ENCODE measurements at places on chromosomes 2 and 18. TPM values are rescaled to one million over a fixed set of nuclear protein-coding genes. Genes with fewer than 3 reads are reported as not detected.

C2orf72 gene
- polyA plus RNA-seq: 1.6 TPM

CPLX4 gene
- polyA plus RNA-seq: not detected

ACTG2 gene
- polyA plus RNA-seq: 38.3 TPM

WDR54 gene
- 40.4 TPM for polyA plus RNA-seq

PLCD4 gene
- 10.7 TPM for polyA plus RNA-seq

CNTNAP5 gene
- polyA plus RNA-seq: not detected

MOCOS gene
- polyA plus RNA-seq: 1.1 TPM
